ENCODE measurements at places on chromosomes 6 and 20.
A peak's percentile ranks its signal among the peaks of the same experiment; 100 is the strongest.

- DNase-seq = no peak
Observed at GRCh38 chr6:4971851-4972250, 32.0 kb downstream of the RPP40 start.

DNA sequence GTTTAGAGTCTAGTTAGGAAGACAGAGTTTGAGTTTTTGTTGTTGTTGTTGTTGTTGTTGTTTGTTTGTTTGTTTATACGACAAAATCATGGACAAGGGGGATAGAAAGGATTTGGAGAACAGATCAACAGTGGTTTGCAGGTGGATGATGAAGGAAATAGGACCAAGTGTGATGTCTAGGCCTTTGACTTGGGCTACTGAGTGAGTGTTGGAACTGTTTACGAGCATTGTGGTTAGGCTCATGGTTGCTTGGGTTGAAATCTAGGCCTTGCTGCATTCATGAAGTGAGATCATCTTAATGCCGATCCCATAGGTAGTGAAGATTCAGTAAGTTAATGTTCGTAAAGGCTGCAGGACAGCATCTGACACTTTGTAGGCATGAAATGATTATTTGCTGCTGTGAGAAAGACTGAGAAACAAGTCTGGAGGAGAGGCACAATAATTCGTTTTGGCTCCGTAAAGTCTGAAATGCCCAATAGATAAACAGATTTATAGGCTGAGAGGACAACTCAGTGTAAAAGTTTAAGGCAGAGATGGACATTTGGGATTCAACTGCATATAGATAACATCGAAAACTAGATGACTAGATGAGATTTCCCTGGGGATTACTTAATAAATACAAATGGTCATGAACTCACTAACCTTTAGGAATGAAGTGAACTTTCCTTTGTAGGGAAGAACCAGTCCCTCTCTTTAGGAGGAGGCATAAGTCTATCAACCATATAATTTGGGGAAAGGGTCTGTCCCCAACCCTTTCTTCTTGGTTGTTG lies 70.0 kb downstream of the HDDC2 start:
- no peak for DNase-seq

- DNase-seq = no peak
Observed at GRCh38 chr20:34581341-34582184, 23.0 kb downstream of the MAP1LC3A start.

DNA sequence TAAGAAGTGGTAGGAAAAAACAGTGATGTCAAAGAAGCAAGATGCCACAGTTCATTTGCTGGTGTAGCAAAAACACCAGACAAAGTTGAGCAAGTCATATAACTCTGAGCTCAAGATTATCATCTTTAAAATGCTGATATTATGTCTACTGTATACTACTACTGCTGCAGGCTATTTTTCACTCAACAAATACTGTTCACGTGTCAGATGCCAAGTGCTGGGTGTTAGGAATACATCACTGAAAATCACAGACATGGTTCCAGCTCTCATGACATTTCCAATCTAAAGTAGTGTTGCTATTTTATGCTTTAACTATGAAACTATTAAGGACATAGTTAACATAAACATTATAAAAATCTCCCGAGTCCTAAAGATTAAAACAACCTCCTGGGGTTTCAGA lies 163.0 kb downstream of the NKAIN2 start:
- no peak for DNase-seq

- no peak for DNase-seq
Observed at GRCh38 chr20:37774156-37774555, 80.3 kb downstream of the CTNNBL1 start.

GRCh38 chr20:62651285-62652021 lies 9.2 kb downstream of the SLCO4A1 start:
- peak; percentile 72 for DNase-seq

- DNase-seq = no peak
Observed at GRCh38 chr6:13654496-13654895, 39.4 kb downstream of the NOL7 start.

- no peak for DNase-seq
Observed at GRCh38 chr6:162541019-162541601, 186.5 kb downstream of the PRKN start.

- no peak for DNase-seq
Observed at GRCh38 chr20:34426026-34426425, 63.0 kb downstream of the ITCH start.

- DNase-seq = no peak
Observed at GRCh38 chr6:96727144-96727543, 110.1 kb downstream of the GPR63 start.

DNA sequence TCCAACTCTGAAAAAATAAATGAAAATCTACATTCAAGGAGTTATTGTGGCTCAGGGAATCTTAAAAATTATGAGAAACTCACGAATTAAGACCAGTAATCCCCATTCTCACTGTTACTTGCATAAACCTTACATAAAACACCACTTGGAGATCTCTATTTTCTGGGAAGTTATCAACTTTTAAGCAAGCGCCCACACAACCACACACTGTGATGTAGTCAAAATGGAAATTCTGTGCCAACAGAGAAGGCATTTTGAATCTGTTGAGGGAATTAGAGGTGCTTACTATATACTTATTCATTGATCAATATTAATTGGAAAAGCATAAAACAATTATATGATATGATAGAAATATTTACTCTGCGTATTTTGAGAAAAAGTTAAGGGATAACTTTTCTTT lies 58.7 kb downstream of the HAO1 start:
- DNase-seq = no peak

DNA sequence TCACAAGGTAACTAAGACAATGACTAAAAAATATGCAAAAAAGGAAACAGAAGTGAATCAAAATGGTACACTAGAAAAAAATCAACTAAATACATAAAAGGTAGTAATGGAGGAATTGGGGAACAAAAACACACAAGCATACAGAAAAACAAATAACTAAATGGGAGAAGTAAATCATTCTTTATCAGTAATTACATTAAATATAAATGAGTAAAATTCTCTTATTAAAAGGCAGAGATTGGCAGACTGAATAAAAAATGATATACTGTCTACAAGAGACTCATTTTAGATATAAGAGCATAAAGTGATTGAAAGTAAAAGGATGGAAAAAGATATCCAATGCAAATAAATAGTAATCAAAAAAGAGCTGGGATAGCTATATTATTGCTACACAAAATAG lies 39.4 kb upstream of the VEGFA start:
- DNase-seq = no peak

- no peak for DNase-seq
Observed at GRCh38 chr6:617456-618100, 39.3 kb downstream of the HUS1B start.

- no peak for DNase-seq
Observed at GRCh38 chr20:40997116-40997515, 31.5 kb upstream of the TOP1 start.

- DNase-seq = no peak
Observed at GRCh38 chr6:15961635-15962448, 167.0 kb upstream of the MYLIP start.

DNA sequence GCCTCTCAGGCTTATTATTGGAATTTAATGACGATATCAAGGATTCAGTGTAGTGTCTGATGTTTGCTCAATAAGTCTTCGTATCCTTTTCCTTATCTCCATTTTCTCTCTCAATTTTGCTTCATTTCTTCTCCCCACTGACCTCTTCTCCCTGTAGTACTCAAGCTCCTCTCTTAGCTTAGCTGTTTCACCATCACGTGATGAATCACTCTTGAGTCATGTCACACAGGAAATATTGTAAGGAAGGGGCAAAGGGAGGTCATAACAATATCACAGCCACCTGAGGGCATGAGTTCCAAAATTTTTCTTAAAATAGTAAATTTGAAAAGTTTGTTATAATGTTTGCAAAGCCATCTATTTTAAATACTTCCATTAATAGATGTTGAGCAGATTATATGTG lies 392.2 kb upstream of the MARCKS start:
- no peak for DNase-seq

- DNase-seq = no peak
Observed at GRCh38 chr6:13733178-13733887, 21.7 kb upstream of the RANBP9 start.

DNA sequence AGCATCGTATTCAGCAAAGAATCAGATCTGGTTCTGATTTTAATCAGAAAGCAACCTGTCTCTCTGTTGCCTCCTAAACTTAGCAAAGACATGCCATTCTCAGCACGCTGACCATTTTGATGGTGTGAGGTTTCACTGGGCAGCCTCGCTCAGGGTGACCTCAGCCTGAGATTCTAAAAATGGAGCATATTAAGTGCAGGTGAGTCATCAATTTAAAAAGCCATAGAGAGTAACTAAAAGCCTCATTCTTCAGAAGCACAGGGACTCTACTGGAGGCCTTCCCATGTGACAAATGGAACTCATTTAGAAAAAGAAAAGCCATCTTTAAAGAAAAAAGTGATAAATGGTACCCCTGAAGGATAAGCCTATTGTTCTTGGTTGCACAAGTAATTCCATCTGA lies 91.3 kb downstream of the FILIP1 start:
- no peak for DNase-seq
